ENCODE measurements at places on chromosomes 4 and X.

DNA sequence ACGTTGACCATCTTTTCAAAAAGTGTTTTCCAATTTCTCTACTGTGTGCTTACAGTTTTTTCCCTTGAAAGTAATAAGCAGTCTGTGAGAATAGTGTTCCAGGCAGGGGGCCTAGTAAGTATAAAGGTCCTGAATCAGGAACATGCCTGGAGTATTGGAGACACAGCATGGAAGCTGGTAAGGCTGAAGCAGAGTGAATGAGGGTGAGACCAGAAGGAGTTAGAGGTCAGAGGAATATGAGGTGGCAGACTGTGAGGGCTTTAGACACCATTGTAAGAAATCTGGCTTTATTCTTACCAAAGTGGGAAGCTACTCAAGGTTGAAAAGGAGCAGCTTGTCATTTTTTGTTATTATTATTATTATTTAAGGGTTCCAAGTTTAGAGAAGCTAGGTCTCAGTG lies 107.4 kb downstream of the CT47B1 start:
- no peak for DNase-seq

DNA sequence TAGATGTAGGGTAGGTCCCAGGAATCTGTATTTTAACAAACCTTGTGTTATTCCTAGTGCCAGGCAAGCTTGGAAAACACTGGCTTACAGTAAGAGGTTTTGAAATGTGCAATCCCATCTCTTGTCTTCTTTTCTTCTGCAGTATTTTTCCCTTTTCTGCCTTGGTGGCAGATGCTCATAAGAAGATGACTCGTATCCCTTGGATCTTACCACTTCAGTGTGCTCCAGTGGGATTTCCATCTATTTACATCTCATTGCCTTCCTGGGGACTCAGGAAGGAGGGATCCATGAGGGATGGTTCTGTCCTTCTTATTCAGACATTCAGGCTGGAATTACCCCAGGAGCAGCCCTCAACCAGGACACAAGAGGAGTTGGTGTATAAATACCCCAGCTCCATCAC lies 136.6 kb downstream of the NHS start:
- no peak for DNase-seq

DNA sequence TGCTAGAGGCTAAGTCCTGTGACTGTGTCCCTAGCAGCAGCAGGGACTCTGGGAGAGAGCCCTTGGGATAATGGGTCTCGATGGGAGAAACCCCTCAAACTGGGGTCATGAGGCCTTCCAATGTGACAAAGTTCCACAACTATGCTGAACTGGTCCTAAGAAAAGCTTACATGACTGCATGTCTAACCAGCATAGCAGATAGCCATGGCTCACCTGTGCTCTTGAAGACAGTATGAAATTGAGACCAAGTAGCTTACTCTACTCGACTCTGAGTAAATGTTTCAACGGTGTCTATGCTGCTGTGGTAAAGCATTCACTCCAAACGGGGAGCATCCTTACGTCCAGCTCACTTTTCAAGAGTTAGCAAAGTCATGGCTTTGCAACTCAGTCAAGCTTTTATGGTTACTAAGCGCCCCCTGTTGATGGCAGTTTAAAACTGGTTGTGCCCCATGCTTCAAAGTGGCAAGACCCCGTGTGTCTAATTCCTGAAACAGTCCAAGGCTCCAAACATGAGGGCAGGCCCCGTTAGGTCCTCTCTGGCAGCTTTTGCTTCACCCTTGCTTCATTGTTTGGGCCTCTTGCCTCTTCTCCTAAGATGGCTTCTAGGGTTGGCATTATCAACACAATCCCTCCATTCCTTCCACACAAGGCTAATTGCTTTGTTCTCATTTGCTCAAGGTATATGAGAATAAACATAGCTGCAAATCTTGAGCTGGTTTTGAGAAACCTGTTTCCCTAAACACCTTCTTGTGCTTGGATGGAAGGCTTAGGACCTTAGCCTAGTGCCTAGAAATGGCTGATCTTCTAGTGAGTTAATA lies 46.6 kb downstream of the CCNG2 start:
- peak; percentile 28 for DNase-seq

DNA sequence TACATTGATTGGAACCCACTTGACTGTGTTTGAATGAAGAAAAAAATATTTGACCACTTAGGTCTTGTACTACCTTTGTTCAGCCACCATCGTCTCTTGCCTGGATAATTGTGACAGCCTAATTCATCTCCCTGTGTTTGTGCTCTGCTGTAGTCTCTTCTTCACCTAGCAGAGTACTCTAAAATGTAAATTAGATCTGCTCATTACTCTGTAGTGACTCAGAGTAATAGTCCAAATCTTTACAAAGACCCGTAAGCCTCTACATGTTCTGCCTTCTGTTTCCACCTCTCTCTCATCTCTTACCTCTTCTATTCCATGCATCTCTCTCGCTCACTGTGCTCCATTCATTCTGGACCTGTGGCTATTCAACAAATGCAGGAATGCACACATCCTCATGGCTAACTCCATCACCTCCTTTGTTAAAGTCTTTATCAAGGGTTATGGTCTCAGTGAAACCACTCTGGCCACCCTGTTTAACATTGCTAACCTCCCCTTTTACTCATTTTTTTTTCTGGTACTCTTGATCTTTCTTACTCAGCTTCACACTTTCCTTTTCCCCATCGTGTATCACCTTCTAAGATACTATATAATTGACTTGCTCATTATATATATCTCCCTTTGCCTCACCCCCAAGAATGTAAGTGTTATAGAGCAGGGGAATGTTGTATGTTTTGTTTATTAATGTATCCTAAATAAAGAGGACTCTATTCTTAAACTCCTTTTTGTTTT lies 98.4 kb downstream of the STIM2 start:
- no peak for DNase-seq

DNA sequence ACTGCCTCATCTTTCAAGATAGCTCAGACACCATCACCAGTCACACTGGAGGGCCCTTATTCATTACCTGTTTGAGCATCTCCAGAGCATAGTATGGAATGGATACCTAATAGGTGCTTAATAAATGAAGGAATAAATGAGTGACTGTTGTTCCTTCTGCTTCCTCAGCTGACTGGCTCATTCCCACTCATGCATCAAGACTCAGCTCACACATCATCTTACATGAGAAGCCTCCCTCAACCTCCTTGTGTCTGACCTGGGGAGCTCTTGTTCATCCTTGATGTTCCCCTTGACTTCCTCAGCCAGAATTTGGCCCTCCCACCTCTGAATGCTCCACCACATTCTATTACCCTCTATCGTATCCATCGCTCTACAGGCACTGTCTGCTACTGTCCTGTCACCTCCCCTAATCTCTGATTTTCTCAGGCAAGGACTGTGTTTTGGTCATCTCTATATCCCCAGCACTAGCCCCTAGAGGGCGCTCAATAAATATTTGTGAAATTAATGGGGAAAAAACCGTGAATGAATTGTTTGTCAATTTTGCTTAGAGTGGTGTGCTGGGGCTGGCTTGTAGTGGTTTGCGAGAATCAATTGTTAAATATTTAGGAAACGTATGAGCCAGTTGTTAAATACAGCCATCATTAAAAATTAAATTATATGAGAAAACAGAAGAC lies 88.3 kb downstream of the NHSL2 start:
- DNase-seq = no peak

GRCh38 chr4:113302051-113302450 lies 252.6 kb downstream of the ANK2 start:
- no peak for DNase-seq

DNA sequence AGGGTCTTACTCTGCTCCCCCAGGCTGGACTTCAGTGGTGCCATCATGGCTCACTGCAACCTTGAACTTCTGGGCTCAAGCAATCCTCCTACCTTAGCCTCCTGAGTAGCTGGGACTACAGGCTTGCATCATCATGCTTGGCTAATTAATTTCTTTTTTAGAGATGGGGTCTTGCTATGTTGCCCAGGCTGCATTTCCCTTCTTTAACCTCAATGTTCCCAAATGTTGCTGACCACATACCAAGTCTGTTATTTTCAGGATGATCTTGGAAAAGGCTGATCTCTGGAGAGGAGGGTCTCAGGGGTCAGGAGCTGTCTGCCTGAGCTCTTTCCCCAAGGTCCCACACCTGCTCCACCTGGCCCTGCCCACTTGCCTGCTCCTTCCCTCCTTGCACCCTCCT lies 13.0 kb downstream of the CACNA1F start:
- no peak for DNase-seq

GRCh38 chr4:87567191-87567590 lies 38.0 kb upstream of the SPARCL1 start:
- DNase-seq = no peak

DNA sequence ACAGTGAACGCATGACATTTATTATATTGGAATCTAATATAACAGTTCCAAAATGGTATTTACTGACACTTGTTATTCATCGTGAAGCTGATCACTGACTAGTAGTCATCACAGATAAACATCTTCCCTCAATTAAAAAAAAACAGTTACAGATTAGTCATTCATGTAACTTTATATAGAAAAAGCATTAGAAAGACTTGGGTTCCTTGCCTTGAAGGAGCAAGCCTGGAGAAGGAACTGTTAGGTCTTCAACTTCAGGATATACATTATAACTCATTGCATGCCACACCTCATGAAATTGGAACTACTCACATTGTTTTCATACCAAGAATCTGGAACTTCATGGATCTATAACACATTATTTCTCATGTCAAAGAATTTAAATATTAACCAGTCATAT lies 317.7 kb downstream of the CCSER1 start:
- no peak for DNase-seq

DNA sequence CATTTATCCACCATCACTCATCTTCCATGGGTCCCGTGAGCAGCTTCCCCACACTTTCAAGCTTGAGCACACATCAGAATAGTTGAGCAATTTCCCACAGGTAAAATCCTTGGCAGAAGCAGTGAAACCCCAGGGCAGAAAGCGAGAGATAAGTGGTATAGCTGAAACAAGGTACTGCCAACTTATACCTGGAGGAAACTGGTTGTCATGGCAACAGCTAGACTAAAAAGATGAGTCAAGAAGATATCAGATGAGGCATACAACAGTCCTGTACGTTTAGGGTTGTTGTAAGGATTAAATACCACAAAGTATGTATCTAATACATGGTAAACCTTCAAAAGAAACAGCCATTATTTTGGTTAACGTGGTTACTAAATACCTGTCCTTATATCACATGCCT lies 66.9 kb upstream of the PHOX2B start:
- DNase-seq = no peak

DNA sequence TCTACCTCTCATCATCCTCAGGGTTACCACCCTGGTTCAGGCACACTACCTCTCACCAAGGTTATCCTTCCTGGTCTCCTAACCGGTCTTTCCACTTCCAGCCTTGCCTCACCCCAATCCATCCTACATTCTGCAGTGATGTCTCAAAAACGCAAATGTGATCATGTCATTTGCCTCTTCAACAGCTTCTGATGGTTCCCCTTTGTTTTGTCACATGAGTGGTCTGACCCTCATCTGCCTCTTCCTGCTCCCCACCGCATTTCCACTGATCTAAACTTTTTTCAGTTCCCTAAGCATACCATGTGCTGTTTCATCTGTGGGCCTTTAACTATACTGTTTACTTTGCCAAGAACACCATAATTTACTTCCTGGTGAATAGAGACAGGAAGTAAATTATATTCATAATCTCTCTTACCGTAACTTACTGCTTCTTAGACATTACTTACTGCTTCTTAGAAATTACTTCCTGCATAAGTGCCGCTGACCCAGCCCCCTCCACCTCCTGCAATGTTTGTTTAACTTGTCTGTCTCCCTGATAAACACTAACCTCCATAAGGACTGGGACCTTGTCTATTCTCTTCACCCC lies 27.1 kb upstream of the NSUN7 start:
- no peak for DNase-seq

DNA sequence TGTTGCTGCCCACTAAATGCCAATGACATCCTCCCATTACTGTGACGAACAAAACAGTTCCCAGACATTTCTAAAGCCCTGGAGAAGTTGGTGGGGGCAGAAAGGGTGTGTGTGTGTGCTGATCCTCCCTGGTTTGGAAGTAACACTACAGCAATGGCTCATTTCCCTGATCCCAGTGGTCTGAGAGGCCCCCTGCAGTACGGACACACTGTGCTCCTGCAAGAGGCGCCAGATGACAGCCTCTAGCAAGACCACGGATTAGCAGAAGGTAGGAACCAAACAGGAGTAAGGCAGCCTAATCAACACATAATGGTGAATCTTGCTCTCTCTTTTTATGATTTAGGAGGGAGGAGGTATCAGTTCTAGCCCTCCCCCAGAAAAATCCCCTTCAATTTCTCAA lies 49.6 kb downstream of the CHRDL1 start:
- DNase-seq = no peak

DNA sequence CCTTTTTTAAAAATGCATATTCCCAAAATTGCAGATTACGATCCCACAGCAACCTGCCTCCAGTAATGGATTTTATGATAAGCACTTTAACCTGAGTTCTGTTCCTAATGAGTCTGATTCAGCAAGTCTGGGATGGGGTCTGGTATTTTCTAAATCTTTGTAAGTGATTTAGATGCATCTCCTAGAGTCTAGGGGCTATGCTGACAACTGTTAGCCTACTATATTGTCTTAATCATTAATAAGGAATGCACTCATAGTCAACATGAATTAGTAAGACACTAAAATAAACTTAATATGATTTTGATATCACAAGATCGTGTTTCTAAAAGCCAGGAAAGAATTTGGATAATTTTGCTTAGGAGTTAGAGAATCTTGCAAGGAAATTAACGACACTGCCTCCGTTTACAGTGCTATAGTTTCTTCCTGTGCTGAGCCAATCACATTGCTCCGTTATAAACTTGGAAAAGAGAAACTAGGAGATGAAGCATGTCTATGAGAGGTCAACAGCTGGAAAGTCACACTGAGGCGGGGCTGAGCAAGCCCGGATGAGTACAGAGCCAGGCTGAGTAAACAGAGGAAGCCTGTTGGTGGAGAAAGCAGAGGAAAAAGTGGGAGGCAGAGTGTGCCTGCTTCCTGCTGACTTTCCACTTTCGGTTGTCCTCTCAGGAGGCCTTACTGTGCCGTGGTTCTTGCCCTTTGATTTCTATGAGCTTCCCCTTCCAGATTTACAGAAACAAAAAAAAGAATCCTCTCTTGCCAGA lies 5.4 kb downstream of the SCARB2 start:
- no peak for DNase-seq

DNA sequence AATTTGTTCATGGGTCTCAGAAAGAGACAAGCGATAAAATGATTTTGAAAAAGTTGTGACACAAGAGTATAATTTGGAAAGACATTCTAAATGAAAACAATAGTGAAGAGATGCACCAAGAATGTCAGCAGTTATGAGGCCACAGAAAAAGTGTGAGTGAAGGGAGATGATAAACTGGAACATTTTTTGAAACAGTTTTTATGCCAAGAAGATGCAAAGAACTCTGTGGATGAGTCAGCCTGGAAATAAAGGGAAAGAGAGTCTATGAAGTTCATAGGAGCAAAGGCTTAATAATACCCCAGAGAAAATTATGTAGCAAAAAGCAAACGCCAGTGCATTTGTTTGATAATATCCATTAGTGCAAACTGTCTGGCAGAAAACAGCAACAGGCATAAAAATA lies 188.4 kb upstream of the TBC1D9 start:
- DNase-seq = no peak

GRCh38 chrX:136689436-136689835 lies 41.5 kb downstream of the CD40LG start:
- no peak for DNase-seq

GRCh38 chr4:136390824-136391223 lies 1141.5 kb downstream of the PCDH18 start:
- DNase-seq = no peak

DNA sequence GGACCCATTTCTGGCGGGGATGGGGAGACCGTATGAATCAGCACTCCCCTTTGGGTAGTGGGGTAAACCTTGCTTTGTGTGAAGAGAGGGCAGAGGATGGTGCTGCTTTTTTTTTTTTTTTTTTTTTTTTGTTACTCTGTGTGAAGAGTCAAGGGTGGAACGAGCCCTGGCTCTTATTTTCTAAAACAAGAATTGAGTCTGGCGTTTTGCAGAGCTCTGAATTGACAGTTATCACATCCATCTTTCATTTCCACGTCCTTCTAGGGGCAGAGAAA lies 1.2 kb downstream of the SLAIN2 start:
- no peak for DNase-seq

All from NCI-H1048 (cell line).